ENCODE measurements at places on chromosomes 12 and 14.

- no peak for DNase-seq
Observed at GRCh38 chr12:19846574-19846973, 407.3 kb downstream of the AEBP2 start.

DNA sequence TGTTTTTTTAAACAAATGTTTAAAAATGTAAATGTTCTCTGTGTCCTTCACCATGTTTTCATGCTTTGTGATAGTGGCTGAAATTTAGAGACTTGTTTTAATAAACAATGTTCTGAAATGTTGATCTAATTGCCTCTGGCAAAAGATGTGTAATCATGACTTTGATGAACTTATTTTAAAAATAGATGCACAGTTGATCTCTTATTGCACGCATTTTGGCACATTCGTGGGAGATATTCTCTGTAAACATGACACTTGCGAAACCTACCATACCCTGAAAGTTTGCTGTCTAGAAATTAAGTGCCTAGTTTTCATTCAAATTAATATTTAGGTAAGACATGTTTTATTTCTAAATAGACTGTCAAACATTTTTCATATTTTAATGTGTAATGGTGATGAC, 119.7 kb upstream of the DNM1L start:
- DNase-seq: no peak

DNA sequence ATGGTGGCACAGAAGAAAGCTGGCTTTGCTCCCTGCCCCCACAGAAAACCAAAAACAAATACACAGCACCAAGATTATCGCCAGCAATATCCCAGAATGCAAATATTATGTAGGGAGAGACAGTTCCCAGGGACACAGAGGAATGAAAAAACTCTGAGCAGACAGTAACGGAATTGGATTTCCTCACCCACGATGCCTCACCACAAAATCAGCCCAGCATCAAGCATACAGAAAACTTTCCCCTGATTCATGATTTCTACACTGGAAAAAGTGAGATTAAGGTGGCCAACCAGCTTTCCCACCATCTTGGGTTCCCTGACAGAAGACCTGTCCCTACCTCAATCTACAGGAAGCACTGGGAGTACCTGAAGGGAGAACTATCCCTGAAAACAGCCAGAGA, 36.6 kb downstream of the PARP11 start:
- DNase-seq: no peak

GRCh38 chr14:77151918-77152588, 10.5 kb upstream of the ZDHHC22 start:
- DNase-seq: no peak

DNA sequence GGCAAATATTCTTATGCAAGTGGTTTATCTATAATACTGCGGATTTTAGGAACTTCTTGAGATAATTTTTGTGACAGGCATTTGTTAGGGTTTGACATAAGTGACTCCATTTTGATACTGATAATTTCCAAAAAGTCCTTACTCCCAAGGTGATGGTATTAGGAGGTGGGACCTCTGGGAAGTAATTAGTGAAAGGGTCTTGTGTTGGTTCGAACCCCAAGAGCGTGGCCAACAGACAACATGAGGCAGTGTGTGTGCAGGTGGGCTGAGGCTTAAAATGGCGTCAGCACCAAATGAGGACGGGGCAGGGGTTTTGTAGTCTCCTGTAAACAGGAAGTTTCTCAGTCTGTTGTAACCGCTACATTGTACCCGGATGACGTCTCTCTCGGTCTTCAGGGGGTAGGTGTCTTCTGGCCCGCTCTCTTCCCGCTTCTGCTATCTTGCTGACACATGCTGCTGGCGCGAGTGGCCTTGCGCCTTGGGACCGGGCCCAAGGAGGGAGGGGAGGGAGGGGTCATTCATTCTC, 1.7 kb upstream of the C12orf43 start:
- no peak for DNase-seq

- no peak for DNase-seq
Observed at GRCh38 chr14:93686268-93686667, 102.0 kb downstream of the PRIMA1 start.

GRCh38 chr12:92747151-92747550, 44.4 kb downstream of the PLEKHG7 start:
- no peak for DNase-seq

GRCh38 chr14:99677231-99678140, 6.6 kb upstream of the CYP46A1 start:
- no peak for DNase-seq

DNA sequence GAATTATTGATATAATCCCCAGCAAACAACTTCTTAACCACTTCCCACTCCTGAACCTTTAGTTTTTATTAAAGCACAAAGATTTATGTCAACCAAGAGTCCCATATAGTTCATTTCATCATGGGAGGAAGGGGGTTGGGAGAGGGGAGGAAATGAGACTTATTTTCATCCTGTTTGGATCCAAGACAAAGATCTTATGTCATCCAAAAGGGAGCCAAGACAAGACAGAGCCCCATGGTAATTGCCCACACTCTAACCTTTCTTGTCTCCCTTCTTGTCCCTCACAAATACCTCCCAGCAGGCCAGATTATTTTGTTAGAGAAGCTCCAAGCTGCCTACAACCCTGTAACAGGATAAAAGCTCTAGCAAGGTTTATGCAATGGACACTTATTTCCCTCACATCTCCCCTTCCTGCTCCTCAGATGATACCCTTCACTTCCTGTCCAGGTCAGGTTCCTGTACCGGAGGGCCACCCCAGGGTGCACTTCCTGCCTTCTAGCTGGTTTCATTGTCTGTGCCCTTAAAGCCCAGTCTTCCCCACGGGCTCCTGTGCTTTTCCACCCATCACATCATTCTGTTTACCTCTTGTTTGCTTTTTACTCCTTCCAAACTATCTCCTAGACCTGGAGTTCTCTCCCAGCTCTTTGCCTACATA, 123.7 kb upstream of the MDM1 start:
- DNase-seq: no peak

DNA sequence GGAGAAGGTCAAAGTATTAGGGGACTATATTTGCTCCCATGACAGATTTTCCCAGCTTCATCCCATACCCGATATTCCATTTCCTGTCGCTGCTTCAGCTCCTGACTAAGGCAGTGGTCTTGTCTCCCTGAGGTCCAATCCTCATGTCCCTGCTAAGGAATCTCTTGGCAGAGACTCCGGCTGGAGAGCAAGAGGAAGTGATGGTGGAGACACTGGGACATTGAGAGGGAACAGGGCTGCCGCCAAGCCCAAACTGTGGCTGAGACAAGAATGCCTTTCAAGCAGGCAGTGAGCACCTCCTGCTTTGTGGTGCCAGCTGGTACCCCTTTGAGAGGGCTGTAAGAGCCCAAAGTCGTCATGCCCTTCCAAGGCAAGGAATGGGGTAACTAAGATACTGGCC, 5.5 kb downstream of the SP7 start:
- no peak for DNase-seq

DNA sequence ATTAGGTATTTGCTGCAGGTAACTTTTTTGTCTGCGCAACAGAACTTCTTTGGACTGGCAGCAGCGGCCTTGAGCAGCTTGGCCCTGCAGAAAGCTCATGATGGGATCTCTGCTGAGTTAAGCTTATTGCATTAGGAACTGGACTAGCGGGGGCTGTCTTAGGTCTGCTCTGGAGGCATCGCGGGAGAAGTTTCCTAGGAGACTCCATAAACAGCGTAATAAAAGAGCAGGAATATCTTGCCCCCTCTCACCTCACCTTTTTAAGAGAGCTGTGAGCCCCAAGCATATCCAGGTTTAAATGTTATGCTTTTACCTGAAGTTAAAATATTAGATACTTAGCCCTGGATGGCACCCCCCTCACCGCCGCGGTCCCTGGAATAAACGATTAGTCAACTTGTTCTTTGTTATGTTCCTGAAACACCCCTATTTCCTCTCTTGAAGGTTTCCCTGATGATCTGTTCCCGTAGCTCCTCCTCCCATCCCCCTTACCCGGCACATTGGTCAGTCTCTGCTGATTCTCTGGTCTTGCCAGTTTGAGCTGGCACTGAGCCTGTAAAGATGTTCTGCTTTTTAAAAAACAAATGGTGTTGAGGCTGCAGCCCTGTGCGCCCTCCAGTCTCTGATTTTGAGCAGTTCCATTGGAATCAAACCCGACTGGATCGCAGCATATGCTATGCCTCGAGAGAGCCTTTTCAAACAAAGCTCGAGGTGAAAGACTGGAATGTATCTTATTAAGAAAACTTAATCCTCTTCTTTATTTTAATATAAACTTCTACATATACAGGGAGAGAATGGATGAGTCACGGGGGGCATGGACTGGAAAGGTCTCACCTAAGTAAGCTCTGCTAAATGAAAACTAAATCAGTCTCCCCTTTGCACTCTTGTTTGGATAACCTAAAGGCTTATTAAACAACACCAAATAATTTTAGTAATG, 1.9 kb downstream of the MLXIP start:
- no peak for DNase-seq

DNA sequence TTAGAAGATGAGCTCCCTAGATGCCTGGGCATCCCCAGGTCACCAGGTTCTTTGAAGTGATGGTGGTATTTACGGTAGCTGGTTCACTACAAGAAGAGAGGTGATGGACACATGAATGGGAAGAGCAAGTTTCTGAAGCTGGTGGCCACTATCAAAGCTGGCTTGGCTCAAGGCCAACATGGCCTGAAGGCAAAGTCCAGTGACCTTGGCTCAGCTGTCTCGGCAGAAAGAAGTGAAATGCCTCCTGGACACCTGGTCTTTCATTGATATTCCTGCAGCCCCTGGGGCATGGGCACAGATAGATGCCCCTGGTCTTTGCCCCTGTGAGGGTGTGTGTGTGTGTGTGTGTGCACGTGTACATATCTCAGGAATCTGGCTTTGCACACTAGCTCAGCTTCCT, 441.8 kb upstream of the TMPO start:
- DNase-seq: no peak

GRCh38 chr12:62438098-62438692, 28.4 kb upstream of the MON2 start:
- DNase-seq: peak; percentile 43

- no peak for DNase-seq
Observed at GRCh38 chr12:111753144-111753881, 13.4 kb upstream of the ALDH2 start.

DNA sequence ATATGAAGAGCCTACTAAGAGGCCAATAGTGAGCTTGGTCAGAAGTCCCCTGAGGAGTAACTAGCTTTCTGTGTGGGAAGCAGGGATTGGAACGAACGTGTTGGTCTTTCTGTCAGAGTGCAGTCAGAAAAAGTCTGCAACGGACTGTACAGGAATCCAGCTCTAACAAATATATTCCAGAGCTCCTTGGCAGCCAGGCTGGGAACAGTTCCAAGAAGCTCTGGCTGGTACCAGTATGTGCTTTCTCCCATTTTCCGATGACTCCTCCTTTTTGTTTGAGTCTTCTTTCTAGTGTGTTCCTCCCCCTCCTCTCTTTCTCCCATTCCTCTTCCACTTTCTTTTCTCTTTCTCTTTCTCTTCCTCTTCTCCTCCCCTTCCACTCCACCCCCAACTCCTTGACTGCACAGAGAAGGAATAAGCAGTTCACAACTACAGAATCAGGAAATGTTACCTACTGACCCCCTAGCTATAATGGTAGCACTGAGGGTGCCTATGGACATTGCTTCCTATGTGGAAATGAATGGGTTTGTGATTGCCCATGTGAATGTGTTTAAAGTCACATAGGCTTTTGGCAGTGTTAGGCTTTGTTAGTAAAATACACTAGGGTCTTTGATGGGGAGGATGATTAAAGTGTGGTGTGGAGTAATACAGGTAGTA, 59.9 kb downstream of the TTLL5 start:
- DNase-seq: no peak

DNA sequence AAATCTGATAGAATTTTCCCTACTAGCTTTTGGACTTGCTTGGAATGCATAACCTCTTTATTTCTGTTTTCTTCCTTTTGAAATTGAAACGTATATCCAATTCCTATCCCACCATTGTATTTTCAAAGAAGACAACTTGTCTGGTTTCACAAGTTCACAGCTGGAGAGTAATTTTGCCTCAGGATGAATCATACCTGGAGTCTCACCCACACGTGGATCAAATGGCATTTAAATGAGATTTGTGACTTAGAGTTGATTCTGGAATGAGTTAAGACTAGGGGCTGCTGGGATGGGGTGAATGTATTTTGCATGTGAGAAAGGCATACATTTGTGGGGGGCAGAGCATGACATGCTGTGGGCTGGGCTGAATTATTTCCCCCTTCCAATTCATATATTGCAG, 516.5 kb upstream of the MGAT4C start:
- DNase-seq: no peak

- no peak for DNase-seq
Observed at GRCh38 chr14:28719130-28719529, 47.5 kb upstream of the FOXG1 start.

DNA sequence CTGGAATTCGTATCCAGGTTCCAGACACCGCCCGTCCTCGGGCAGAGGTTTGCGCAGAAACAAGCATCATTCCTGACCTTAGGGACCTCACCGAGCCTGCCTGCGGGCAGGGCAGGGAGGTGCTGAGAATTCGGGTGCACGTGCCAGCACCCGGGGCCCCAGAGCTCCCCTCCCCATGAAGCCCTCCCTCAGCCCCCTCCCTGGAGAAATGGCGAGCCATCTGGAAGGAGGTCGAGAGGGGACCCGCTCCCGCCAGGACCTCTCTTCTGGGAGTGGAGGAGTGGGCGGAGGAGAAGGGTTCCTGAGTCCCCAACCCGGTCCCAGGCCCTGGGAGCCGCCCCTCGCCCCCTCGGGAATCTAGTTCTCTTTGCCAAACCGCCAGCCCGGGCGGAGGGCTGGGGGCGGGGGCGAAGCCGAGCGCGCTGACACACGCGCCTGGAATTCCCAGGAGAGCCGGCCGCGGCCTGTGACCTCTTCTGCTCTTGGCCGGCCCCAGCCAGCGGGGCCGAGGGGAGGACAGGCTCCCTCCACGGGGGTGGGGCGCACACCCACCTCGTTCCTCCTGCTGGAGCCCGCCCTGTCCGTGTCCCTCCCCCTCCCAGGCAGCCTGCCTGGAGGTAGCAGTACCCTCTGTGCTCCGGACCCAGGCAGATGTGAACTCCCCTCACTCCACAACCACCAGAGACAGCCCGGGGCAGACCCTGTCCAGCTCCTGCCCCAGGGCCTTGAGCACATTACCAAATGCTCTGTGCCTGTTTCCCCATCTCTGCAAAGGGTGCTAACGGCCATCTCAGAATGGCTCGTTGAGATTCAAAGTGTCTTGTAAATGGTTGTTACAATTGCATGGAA, 23.0 kb upstream of the GPR132 start:
- DNase-seq: no peak

DNA sequence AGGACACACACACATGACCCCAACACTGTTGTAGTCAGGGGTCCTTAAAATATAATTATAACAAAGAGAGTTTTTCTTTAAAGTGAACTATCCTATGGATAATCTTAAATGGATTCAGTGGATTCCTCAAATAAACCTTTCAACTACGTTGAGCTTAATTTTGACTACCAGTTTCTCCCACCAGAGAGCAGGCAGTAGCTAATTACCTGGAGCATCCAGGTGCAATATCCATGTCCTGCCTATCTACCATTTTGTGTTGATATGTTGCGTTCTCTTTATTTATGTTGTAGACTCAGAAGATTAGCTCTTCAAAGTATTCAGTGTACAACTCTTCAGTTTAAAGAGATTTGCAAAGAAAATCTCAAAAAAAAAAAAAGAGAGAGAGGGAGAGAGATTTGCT, 127.2 kb upstream of the GZMB start:
- DNase-seq: no peak

- no peak for DNase-seq
Observed at GRCh38 chr12:116142936-116143898, 134.3 kb downstream of the MED13L start.

Measured in left renal pelvis (tissue), 4 donors.